ENCODE measurements at places on chromosomes 5 and 9.

- no peak for DNase-seq
Observed at GRCh38 chr5:5144441-5144840, 4.3 kb downstream of the ADAMTS16 start.

GRCh38 chr5:107463731-107464130 lies 207.0 kb downstream of the EFNA5 start:
- DNase-seq = no peak

DNA sequence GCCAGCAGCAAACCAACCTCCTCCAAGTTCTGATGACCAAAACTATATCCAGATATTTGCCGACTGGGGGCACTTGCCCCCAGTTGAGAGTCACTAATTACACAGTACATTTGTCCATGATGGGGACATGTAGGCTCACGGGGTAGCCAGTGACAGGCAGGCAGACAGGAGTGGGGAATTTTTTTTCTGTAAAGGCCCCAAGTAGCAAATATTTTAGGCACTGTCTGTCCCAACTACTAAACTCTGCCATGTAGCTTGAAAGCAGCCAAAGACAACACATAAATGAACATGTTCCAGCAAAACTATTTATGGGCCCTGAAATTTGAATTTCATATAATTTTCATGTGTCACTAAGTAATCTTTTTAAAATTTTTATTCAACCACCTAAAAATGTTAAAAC lies 80.7 kb downstream of the GRIA1 start:
- DNase-seq = no peak

- DNase-seq = no peak
Observed at GRCh38 chr5:2879701-2880100, 128.2 kb upstream of the IRX2 start.

DNA sequence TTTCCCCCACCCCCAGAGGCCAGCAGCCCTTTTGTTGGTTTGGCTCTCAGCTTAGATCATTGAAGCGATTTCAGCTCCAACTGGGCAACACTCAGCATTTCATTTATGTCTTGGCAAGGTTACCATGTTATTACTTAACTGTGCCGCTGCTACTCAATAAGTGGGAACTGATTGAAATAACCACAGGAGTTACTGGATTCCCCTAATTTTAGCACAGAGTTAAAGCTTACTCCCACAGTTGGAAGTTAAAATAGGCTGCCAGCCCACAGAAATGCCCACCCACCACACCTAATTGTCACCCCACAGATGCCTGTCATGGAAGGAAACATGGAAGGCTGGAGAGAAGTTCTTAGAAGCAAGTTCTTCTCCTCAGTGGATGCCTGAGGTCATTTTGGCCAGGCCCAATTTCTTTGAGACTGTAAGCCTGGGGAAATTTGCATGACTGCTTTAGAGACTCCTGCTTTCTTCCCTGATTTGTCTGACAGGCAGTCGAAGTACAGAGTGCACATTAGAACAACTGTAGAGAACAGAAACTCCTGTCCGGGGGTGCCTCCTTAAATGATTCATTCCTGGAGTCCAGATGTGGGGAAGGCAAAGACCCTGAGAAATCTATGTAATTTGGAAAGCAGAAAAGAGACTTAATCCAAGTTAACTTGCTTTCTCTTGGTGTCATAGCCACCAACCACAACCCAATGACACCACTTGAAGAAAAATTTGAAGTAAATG lies 370.0 kb downstream of the ZSWIM6 start:
- no peak for DNase-seq

GRCh38 chr9:36765468-36766341 lies 193.0 kb downstream of the MELK start:
- DNase-seq = peak; percentile 81

GRCh38 chr5:95825495-95825894 lies 3.0 kb upstream of the GLRX start:
- DNase-seq = no peak

DNA sequence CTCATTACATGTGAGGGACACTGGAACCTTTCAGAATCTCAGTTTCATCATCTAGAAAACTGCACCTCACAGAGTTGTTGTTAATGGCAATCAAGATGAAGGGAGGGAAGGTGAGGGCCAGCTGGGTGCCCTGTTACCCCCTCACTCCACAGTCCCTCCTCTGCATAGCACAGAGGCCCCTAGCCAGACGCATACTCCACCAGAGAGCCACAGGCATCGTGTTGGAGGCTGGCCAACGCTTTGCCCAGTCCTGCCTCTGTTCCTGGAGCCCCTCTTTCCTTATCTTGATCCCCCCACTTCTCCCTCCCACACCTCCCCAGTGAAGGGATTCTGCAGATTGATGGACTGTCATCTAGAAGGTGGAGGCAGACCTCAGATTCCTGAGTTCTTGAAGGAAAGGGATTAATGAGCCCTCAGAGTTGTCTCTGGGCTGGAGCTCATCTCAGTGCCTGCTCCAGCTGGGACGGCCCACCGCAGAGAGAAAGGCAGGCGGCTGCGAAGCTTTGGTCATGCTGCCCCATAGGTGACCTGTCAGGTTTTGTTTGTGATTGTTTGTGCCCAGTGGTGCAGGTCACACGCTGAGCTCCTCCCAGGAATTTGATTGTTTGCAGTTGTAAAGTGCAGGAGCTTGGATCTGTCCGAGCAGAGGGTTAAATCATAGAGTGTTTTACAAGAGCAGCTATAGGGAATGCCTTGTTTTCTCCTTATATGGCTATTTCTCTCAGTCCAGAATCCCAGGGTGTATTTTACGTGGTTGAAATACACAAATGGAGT lies 487.3 kb downstream of the CCDC171 start:
- no peak for DNase-seq

- DNase-seq = no peak
Observed at GRCh38 chr9:111959468-111960359, 63.1 kb downstream of the UGCG start.

- no peak for DNase-seq
Observed at GRCh38 chr9:74431467-74431866, 65.7 kb upstream of the RORB start.

- DNase-seq = no peak
Observed at GRCh38 chr9:94140418-94140780, 56.1 kb downstream of the PTPDC1 start.

DNA sequence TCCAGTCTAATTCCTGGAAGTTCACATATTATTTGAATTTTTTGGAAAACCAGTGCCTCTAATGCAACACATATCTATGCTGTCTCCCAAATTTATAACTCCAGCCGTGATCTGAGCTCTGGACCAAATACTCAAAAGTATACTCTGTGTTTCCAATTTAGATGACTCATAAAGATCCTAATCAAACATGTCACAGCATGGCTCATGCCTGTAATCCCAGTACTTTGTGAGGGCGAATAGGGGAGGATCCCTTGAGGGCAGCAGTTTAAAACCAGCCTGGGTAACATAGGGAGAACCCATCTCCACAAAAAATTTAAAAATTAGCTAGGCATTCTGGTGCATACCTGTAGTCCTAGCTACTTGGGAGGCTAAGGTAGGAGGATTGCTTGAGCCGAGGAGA lies 388.0 kb downstream of the CDH12 start:
- DNase-seq = no peak

GRCh38 chr5:152593388-152593787 lies 188.3 kb upstream of the NMUR2 start:
- DNase-seq = no peak

DNA sequence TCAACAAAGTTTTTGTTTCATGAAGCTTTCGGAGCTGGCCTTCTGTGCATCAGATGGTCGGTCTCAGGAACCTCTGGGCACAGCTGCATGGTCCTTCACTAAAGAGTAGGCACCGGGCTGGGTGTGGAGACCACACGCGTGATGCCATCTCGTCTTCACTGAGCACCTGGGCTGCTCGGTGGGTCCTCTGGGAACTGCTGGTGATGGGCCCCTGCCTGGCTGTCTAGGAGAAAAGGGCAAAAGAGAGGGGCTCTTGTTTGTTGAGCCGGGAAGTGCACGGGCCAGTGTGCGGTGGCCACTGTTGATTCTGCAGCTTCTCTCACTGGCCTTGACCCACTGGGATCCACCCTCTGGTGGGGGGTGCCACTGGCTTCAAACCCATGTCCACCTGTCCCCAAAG lies 46.0 kb downstream of the COL5A1 start:
- DNase-seq = no peak

DNA sequence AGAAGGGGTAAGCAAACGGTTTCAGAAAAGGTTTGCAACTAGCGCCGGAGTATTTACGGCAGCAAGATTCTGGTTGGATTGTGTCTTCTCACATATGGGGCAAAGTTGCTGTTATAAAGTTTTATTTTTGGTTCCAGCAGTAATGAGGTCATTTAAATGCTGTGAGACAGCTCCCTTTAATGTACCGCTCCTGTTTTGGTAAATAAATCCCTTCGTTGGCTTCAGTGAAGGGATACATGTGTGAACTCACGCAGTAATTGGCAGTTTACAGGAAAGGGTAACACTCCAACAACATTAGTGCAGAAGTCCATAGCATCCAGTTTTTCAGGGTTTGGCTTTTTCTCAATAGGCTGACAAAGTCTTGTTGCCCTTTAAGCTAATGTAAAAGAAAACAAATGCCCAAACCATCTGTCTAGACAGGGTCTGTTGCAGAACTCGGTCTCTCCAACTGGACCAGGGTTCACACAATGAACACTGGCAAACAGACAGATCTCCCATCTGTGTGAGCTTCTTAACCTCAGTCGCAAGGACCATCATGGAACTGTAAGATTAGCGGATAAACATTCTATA lies 184.0 kb downstream of the GOLPH3 start:
- no peak for DNase-seq

DNA sequence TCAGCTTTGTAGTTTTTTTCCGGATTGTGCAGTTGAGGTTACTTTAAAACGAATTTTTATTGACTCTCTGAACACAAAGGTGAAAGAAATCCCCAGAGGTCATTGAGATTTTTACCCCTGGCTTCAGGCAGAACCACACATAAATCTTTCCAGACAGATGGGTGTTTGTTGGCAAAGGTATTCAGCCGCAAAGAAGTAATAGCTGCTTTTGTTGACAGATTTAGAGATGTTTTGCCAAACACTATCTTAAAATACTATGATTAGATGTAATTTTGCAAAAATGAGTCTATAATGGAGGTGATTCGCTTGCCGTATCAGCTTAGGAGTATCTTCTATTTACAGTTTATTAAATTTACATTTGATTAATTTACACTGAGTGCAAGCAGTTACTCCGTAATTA lies 418.3 kb upstream of the CLINT1 start:
- DNase-seq = no peak

DNA sequence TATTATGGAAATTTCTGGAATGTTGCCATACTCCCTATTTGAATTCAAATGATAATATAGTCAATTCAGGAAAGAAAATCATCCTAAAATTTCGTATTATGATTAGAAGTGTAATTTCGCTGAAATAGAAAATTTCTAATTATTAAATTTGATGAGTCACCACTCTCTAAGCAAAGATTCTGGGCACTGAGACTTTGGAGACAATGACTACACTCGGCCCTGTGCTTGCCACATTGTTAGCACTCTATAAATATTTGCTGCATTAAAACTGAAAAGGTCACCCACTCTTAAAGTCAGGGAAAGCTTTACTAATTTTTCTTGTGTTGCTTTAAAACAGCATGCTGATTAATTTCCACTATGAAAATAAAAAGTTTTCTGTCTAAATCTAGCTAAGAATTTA lies 240.3 kb downstream of the TLE4 start:
- DNase-seq = no peak

DNA sequence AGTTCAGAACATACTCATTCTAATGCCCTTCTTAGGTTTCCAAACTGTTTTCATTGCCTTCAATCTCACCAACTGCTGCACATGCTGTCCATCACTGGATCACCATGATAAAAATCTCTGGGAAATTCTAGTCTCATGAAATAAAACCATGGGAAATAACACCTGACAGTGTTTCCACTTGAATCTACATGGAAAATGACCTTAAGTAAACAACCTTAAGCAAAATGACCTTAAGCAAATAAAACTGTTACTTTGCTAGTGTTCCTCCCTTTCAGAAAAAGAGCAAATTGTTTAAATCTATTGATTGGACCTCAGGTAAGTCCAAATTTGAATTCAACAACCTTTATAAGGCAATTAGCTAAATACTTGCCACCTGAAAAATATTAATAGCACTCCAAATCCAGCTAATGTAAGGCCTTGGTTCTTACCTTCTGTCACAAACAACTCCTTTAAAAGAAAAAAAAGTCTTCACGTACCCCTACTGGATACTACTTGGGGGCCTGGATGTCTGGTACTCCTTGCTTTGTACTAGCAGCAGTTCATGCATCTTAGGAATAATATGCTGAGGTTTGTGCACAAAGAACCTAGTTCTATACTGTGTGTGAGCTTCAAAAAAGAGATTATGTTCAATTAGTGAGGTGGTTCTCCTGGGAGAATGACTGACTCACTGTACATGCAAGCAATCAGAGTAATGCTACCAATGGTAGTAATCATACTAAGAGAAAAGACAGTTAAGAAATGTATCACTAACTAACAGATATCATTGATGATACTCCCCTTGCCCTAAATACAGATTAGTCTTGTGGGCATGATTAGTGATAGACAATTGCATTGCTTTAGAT lies 630.4 kb downstream of the PSAT1 start:
- no peak for DNase-seq

GRCh38 chr5:14503681-14504331 lies 77.8 kb upstream of the OTULINL start:
- no peak for DNase-seq

DNA sequence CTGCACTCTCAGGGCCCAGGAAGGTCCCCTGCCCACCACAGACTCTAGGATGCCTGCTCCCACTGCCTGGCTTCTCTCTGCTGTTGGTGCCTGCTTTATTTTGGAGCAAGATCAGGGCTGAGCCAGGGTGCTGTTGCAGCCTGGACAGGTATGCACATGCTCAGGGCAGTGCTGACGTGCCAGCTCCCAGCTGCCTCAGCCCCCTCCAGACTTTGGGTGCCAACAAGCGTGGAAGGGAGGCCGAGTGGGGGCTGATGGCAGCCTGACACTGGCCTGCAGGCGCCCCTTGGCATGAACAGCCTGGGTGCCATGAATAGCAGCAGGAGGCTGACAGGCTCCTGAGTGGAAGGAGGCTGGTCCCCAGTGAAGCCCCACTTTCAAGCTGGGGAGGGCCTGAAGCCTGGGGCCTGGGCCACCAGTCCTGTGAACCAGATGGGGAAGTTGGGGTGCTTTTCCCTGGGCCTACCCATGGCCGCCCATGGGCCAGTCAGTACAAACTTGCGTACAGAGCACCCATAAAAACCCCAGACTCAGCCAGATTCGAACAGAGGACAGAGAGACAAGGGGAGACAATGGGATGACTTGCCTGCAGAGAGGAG lies 6.8 kb downstream of the AMBP start:
- DNase-seq = no peak

DNA sequence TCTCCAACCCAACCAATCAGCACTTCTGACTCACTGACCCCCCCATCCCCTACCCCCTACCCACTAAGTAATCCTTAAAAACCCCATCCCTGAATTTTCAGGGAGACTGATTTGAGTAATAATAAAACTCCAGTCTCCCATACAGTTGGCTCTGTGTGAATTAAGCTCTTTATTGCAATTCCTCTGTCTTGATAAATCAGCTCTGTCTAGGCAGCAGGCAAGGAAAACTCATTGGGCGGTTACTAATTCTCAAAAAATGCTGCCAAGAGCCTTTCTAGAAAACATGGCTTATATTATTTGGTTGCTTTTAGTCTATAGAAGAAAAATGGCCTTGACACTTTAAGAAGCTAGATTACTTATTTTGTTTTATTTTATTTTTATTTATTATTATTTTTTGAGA lies 131.7 kb downstream of the SUSD1 start:
- no peak for DNase-seq

- no peak for DNase-seq
Observed at GRCh38 chr9:19446361-19446861, 37.6 kb downstream of the ACER2 start.

- DNase-seq = no peak
Observed at GRCh38 chr5:94157704-94158539, 416.5 kb upstream of the POU5F2 start.

All from activated naive CD4-positive, alpha-beta T cell (primary cell).